ENCODE measurements at places on chromosomes 5 and 9. TPM values are rescaled to one million over a fixed set of nuclear protein-coding genes. Genes with fewer than 3 reads are reported as not detected.
A peak's percentile ranks its signal among the peaks of the same experiment; 100 is the strongest.

- H3K27me3 ChIP-seq = peaks cover 5% of the 10 kb centered on the region
- no peaks in the 10 kb centered on the region for H3K36me3 ChIP-seq
- no peak overlapping the region for H3K27ac ChIP-seq
- DNase-seq = no peak
Measured at GRCh38 chr5:94857111-94857510, 238.6 kb downstream of the SLF1 start.

DNA sequence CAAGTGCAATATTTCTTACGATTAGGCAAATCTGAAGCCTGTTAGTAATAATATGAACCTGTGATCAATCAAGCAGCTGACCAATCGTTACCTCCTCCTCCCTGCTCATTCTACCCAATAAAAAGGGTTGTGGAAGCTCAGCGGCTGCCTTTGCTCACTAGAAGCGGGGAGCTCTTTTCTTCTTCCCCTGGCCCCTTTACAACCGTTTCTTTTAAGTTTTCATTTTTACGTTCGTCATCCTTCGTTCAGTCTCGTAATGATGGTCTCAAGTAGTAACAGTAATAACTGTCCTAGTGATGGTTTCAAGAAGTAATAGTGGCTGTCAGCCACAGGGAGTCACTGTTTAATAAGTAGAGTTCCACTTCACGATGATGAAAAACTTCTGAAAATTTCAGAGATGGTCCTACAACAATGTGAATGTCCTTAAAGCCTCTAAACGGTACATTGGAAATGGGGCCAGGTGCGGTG is 6.2 kb downstream of the UGT3A2 start:
- H3K4me1 ChIP-seq = peaks cover 8% of the 10 kb centered on the region
- H3K4me3 ChIP-seq = no peak overlapping the region
- H3K36me3 ChIP-seq = no peaks in the 10 kb centered on the region
- peak overlapping the region; percentile 3 for H3K27ac ChIP-seq
- H3K27me3 ChIP-seq = peaks cover 18% of the 10 kb centered on the region
- DNase-seq = no peak

DNA sequence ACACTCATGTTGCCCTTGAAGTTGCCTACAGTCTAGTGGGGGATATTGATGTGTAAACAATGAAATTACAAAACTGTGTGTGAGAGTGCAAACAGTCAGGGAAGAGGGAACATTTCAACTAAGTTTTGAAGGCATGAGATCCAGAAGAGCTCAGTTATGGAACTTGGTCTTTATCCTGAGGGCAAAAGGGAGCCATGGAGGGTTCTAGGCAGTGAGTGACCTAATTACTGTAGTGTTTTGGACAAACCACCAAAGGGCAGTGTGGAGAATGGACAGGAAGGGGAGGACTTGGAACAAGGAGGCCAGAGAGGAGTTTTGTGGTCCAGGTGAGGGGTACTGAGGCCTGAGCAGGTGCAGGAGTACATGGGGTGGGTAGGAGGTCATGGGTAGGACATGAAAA is 143.7 kb upstream of the SMIM23 start:
- no peaks in the 10 kb centered on the region for H3K27me3 ChIP-seq
- no peak for DNase-seq
- no peaks in the 10 kb centered on the region for H3K4me1 ChIP-seq
- no peak overlapping the region for H3K27ac ChIP-seq

DNA sequence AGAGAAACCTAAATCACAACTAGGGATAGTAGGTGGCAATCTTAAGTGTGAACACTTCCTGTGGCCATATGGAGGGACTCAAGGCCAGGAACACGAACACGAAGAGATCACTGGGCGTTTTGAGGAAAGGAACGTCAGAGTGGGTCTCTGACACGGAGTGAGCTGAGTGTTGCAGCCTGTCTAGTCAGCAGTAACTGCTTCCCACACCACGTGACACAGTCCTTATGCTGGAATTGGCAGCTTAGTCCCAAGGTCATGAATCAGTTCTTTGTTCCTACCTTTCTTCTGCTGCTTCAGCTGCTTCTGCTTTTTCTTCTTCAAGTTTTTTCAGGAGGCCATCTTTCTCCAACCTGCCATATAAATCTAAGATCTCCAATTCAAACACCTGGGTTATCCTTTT is 18.2 kb downstream of the SPACA9 start:
- peaks cover 16% of the 10 kb centered on the region for H3K4me1 ChIP-seq
- H3K27me3 ChIP-seq = no peaks in the 10 kb centered on the region
- no peak for DNase-seq

DNA sequence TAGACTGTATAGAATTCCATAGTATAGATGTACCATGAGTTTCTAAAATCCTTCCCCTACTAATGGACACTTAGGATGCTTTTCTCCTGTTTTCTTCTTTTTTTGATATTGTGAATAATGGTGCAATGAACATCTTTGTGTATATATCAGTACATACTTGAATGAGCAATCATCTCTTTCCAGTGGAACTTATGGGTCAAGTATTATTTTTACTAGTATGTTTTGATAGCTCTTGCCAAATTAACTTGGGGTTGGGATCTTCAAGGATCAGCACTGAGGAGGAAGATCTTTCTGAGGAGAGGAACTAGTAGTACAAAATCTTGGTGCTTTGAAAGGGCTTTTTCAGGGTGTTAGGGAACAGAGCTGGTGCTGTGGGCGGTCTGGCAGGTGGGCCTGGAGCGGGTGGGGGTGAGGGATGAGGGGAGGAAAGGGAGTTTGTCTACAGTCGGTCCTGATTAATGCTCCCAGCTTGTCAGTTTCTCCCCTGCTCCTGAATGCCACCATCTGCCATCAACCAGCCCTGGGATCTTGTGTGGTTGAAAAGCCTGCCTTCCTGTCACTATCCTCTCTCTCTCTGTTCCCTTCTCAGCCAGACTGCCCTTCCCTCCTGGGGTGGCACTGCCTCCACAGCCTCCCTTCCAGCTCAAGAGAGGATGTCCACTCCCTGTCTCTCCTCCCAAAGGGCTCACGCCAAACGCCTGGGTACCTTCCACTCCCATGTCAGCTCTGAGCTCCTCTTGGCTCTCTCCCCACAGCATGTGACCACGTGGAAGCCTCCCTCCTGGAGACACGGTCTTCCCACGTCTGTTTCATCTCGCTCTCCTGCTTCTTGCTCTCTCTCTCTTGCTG is 185.9 kb downstream of the DAB2IP start:
- no peak overlapping the region for H3K27ac ChIP-seq
- DNase-seq = no peak
- peaks cover 3% of the 10 kb centered on the region for H3K4me1 ChIP-seq

GRCh38 chr5:117590944-117591343 is 1016.3 kb upstream of the SEMA6A start:
- H3K36me3 ChIP-seq = no peaks in the 10 kb centered on the region
- no peak overlapping the region for H3K4me3 ChIP-seq
- no peak overlapping the region for H3K27ac ChIP-seq
- no peaks in the 10 kb centered on the region for H3K27me3 ChIP-seq
- no peak for DNase-seq

- H3K27ac ChIP-seq = no peak overlapping the region
- H3K4me1 ChIP-seq = no peaks in the 10 kb centered on the region
- H3K4me3 ChIP-seq = no peak overlapping the region
- no peaks in the 10 kb centered on the region for H3K27me3 ChIP-seq
- no peak for DNase-seq
Measured at GRCh38 chr5:160979385-160979784, 127.4 kb upstream of the ATP10B start.

DNA sequence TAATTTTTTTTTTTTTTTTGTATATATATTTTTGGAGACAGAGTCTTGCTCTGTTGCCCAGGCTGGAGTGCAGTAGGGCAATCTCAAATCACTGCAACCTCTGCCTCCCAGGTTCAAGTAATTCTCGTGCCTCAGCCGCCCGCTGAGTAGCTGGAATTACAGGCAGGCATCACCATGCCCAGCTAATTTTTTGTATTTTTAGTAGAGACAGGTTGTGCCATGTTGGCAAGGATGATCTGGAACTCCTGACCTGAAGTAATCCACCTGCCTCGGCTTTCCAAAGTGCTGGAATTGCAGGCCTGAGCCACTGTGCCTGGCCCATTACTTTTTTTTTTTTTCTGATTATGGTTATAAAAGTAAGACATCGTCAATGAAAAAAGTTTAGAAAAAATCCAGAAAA is 84.0 kb upstream of the LMNB1 start:
- no peaks in the 10 kb centered on the region for H3K36me3 ChIP-seq
- H3K4me1 ChIP-seq = no peaks in the 10 kb centered on the region
- no peak overlapping the region for H3K4me3 ChIP-seq
- H3K27me3 ChIP-seq = no peaks in the 10 kb centered on the region
- no peak overlapping the region for H3K27ac ChIP-seq

DNA sequence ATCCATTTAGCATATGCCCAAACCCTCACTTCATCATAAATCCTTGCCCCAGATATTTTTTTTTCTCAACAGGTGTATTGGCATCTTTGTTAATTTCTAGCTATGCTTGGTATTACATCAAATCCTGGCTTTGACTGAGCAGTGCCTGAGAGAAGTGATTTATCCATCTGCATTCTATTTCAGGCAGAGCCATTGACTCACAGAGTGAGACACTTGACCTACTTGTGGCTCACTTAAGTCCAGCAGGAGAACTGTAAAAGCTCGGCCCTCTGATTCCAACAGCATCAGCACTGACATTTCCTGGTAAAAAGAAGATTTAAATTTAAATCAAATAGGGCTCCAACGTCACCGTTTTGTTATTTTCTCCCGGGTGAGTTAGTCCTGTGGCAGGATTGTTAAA is 93.4 kb downstream of the PLK2 start:
- no peaks in the 10 kb centered on the region for H3K36me3 ChIP-seq
- no peak overlapping the region for H3K27ac ChIP-seq
- H3K27me3 ChIP-seq = no peaks in the 10 kb centered on the region
- no peak for DNase-seq

DNA sequence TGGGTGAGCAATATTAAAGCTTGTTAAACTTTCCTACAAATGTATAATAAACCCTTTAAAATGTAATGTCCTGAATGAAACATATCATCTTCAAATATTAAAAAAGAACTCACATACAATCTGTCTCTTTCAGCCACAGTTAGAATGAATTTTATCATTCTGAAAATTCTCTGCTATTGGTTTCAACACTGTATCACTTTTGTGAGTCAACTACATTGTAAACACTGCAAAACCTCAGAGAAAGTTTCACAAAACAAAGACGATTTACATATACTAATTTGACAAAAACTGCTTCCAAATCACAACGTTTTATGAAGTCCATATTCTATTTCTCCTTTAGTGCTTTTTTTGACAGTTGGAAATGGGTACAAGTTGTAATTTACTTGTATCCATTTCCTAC is 1032.0 kb upstream of the DMAC1 start:
- no peak for DNase-seq
- H3K4me3 ChIP-seq = no peak overlapping the region
- H3K36me3 ChIP-seq = no peaks in the 10 kb centered on the region
- no peak overlapping the region for H3K27ac ChIP-seq

DNA sequence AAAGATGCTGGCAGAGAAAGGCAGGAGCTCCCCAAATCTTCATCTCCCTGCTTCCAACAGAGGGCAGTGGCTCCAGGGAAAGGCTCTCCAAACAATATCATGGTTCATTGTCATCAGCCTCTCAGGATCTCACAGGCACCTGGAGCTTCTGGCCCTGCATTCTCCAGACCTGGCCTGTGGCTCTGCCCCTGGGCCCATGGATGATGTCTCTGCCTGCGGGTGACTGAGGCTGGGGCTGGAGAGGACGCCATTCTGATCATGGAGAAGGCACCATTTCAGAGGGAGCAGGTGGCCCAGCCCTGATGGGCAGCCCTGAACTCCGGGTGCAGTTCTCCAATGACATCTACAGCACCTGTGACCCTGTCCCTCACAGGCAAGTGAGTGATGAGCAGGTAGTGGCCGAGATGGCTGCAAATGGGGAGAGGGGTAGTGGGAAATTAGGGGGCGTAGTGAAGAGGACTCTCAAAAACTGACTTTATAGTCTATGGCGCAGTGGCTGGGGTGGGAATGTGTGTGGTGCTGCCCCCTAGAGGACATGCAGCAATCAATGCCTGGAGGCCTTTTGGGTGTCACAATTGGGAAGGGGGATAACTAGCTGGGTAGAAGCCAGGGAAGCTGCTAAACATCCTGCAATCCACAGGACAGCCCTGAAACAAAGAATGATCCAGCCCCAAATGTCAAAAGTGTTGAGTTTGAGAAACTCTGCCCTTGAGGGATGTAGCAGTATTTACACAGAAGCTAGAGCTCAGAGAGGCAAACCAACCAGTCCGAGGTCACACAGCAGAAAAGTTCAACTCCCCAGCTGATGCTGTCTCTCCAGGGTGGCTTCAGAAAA is 3.2 kb downstream of the SH3PXD2B start:
- peak; percentile 54 for DNase-seq
- peaks cover 12% of the 10 kb centered on the region for H3K4me1 ChIP-seq
- H3K27me3 ChIP-seq = peaks cover 44% of the 10 kb centered on the region
- H3K4me3 ChIP-seq = no peak overlapping the region
- H3K36me3 ChIP-seq = no peaks in the 10 kb centered on the region

DNA sequence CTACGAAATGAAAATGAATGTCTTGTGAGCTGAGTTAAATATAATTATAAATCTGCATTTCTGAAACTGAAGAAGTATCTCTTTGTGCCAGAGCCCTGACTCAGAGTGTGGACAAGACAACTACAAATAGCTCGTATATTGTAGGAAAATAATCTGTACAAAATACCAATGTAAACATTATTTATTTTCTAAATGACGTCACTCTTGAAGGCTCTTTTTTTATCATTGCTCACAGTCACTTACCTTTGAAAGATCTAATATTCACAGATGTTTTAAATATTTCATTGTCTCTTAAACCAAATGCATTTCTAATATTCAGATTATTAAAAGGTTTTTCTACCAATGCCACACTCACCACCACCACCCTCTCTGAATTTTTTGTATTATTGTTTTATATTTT is 226.1 kb downstream of the SLCO4C1 start:
- H3K27ac ChIP-seq = no peak overlapping the region
- no peaks in the 10 kb centered on the region for H3K36me3 ChIP-seq
- no peak overlapping the region for H3K4me3 ChIP-seq
- no peak for DNase-seq

GRCh38 chr5:90933298-90933697 is 374.7 kb downstream of the ADGRV1 start:
- peaks cover 2% of the 10 kb centered on the region for H3K27me3 ChIP-seq
- H3K4me3 ChIP-seq = no peak overlapping the region
- H3K36me3 ChIP-seq = no peaks in the 10 kb centered on the region
- no peak overlapping the region for H3K27ac ChIP-seq
- no peaks in the 10 kb centered on the region for H3K4me1 ChIP-seq
- DNase-seq = no peak

DNA sequence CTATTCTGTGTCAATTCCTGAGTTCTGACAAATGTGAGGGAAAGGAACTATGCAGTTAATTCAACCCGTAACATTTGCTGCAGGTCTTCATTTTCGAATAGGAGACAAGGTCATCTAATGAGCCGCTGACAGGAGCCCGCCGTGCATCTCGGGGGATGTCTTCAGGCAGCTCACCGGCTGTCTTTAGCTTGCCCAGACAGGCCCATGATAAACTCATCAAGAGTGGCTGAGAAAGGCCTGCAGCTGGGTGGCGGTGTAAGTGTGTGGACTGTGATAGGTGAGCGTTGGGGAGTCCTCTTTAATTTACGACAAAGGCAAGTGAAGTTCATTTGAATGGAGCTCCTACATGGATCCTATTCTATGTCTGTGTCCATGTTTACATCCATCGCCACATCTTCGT is 190.5 kb downstream of the ADCY2 start:
- no peaks in the 10 kb centered on the region for H3K36me3 ChIP-seq
- no peak overlapping the region for H3K4me3 ChIP-seq
- no peak overlapping the region for H3K27ac ChIP-seq
- no peaks in the 10 kb centered on the region for H3K27me3 ChIP-seq
- no peaks in the 10 kb centered on the region for H3K4me1 ChIP-seq

The SLIT3 gene
- 0.15 TPM for total RNA-seq

The PRR7 gene
- 5.3 TPM for total RNA-seq

The ADAMTS16 gene
- not detected for total RNA-seq

The TEX48 gene
- total RNA-seq = 0.83 TPM

The SPATA31E1 gene
- not detected for total RNA-seq

The KIF3A gene
- 7.5 TPM for total RNA-seq

The PHF24 gene
- total RNA-seq = not detected

The SHB gene
- not detected for total RNA-seq
